ENCODE measurements at places on chromosomes 5 and 9.
A peak's percentile ranks its signal among the peaks of the same experiment; 100 is the strongest.

DNA sequence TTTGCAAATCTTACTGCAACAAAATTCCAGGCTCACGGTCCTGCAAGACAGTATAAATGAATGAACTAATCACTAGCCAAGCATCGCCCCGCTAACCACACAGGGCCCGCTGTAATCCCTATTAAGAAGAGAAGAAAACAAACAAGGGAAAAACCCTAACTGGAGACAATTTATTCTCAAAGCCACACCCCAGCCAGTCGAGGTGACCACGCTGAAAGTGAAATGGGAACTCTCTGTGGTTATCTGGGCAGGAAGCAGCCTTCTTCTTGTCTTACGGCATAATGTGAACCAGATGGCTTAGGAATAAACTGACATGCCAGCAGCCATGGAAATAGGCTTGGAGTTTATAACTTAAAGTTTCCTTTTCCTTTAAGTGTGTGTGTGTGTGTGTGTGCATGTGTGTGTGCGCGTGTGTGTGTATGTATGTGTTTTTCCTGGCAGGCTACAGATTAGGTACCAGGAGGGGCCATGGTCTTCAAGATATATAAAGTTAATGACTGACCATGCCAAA, 120.2 kb downstream of the SEMA6A start:
- no peak for DNase-seq

DNA sequence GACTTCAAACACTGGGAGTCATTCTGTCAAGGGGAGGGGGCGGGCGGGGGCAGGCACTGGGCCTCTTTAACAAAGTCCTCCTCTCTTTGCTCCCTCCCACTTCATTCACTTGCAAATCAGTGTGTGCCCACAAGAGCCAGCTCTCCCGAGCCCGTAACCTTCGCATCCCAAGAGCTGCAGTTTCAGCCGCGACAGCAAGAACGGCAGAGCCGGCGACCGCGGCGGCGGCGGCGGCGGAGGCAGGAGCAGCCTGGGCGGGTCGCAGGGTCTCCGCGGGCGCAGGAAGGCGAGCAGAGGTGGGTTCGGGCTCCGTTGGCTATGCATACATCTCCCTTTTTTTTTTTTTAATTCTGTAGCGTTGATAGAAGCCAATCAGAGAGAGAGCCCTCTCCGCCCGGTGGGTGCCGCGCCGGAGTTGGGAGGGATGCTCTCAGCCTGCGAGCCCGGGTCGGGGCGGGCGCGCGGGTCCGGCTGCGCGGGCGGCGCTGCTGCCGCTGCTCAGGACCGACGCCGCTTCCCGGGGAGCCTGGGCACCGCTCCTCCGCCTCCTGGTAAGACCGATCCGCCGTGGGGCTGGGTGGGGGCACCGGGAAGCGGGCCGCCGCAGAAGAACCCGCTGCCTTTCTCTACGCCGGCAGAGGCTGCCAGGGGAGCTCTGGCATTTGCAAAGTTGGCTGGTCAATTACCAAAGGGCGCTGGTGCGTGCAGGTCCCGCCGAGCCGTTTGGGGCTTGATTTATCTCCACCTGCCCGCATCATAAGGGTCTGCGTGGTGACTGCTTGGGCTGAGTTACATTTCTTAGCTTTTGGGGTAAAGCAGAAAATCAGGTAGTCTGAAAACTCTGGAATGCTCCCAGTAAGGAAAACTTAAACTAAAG, at the start of gene CDH6:
Gene CDH6 (plus strand): TSS at position 96 of the 877 bp plus-strand sequence. CDS start 73,788 bp downstream, outside the sequence.
- DNase-seq, result no peak

DNA sequence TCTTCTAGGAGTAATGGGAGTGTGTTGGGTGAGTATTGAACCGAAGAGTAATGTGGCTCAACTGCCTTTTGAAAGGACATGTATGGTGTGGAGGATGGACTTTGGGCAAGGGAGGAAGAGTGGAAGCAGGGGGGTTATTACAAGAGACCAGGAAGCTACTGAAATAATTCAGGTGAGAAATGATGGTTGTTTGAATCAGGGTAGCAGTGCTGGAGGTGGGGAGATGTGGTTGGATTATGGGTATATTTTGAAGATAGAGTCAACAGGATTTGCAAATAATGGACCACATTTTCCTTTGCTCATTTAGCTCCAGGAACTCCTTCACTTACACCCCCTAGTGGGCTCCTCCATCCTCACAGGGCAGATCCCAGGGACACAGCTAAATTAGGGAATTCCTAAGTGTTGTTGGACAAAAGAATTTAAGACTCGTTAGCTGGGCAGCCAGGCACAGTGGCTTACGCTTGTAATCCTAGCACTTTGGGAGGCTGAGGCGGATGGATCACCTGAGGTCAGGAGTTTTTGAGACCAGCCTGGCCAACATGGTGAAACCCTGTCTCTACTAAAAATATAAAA, 1.2 kb upstream of the SLC4A9 start:
- no peak for DNase-seq

GRCh38 chr9:35829084-35829763, at the start of gene TMEM8B:
TMEM8B (plus strand) TSS chr9:35829228; CDS start chr9:35829448, 220 bp downstream.
- DNase-seq, result peak; percentile 97

DNA sequence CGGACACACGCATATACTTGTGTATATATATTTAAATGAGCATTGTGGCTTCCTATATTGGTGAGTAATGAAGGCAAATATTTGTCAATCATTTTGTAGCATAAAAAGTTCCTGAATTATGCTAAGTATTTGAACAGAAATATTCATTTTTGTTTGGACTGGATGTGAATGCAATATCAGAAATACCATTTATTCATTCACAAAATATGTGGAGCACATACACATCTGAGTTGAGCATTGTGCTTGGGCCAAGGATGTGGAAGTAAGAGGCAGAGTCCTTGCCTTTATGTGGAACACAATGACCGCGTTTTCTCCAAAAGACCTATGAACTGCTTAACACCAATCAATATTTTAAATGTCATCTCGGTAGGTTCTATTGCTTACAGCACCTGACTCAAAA, 1086.5 kb downstream of the NR2F1-AS1 start:
- no peak for DNase-seq

GRCh38 chr5:68739752-68740151, 354.1 kb upstream of the SLC30A5 start:
- DNase-seq, result no peak

DNA sequence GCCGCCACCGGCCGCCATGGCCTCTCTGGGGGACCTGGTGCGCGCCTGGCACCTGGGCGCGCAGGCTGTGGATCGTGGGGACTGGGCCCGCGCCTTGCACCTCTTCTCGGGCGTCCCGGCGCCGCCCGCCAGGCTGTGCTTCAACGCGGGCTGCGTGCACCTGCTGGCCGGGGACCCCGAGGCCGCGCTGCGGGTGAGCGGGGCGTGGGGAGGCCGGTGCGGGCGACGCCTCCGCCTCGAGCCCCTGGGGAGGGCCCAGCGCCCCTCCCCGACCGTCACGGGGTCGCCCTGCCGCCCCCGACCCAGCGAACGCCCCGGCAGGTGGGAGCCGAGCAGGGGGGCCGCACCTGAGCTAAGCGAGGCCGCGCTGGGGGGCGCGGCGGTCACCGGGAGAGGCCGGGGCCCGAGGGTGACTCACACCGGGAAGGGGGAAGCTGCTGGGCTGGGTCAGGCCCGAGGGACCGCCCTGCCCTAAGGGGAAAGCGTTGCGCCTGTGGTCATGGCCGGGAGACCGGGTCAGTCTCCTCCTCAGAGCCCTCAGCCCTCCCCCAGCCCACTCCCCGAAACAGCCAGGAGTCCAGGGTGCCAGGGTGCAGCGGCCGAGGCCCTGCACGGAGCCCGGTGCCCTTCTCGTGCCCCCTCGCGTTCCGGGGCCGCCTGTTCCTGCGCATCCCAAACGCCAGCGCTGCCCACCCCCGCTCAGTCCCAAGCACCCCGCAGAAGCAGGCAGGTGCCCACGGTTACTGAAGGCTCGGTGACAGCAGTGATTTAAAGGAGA, 510 bp downstream of the NOXA1 start:
- no peak for DNase-seq

- DNase-seq, result no peak
Measured at GRCh38 chr9:27571011-27571410, 2.3 kb downstream of the C9orf72 start.

- no peak for DNase-seq
Measured at GRCh38 chr5:17012289-17012688, 76.2 kb upstream of the MYO10 start.

- DNase-seq, result no peak
Measured at GRCh38 chr9:97694769-97695168, 2.4 kb downstream of the XPA start.

- DNase-seq, result peak; percentile 18
Measured at GRCh38 chr5:66306105-66306843, 162.2 kb downstream of the SREK1 start.

GRCh38 chr5:122434205-122434970, 122.4 kb downstream of the SNCAIP start:
- DNase-seq, result no peak

- no peak for DNase-seq
Measured at GRCh38 chr5:68289498-68289897, 73.9 kb downstream of the PIK3R1 start.

GRCh38 chr5:140574165-140574564, 9.5 kb downstream of the SLC35A4 start:
- no peak for DNase-seq

- DNase-seq, result no peak
Measured at GRCh38 chr9:114770991-114771390, 34.8 kb downstream of the TNFSF15 start.
